ENCODE measurements at places on chromosomes 7 and 10. TPM values are rescaled to one million over a fixed set of nuclear protein-coding genes. Genes with fewer than 3 reads are reported as not detected.

GRCh38 chr10:113585949-113586348 lies 33.1 kb downstream of the HABP2 start:
- no peak for DNase-seq

- peak; percentile 82 for DNase-seq
Observed at GRCh38 chr10:79243181-79244067, 103.8 kb upstream of the PPIF start.

GRCh38 chr7:114534953-114535352 lies 120.3 kb downstream of the FOXP2 start:
- DNase-seq = no peak

DNA sequence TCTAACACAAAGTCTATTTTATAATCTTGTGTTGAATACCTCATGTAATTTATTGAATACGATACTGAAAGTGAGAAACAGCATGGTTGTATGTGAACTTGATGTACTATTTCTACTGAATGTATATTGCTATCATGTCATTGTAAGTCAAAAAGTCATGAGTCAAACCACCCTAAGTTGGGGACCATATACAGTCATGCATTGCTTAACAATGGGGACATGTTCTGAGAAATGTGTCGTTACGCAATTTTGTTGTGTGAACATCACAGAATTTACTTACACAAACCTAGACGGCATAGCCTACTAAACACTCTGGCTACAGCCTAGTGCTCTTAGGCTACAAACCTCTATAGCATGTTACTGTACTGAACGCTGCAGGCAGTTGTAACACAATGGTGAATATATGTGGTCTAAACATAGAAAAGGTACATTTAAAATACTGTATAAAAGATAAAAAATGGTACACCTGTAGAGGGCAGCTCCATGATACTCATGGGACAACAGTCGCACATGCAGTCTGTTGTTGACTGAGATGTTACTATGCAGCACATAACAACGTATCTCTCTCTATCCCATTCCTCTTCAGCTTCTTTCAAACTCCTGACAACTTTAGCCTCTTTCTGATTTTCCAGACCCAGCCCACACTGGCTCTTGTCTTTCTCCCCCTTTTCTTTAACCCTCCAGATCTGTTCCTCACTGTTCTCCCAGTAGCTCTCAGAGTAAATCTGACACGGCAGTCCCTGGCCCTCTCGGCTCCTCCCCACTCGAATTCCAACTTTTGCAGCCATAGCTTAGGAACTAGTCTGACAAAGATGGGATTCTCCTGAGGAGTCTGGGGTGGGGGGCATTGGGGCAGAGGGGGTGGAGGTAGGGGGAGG lies 90.1 kb downstream of the SNX10 start:
- no peak for DNase-seq

The GRB10 gene
- 30.4 TPM for total RNA-seq

- peak; percentile 50 for DNase-seq
Observed at GRCh38 chr7:16918288-16918895, 36.6 kb upstream of the AGR3 start.

Measured in activated naive CD4-positive, alpha-beta T cell treated with anti-CD3 and anti-CD28 coated beads for 36 hours (primary cell).